ENCODE measurements at places on chromosomes 6 and 20.

GRCh38 chr6:131226459-131227157, 91.3 kb downstream of the AKAP7 start:
- DNase-seq, result no peak

DNA sequence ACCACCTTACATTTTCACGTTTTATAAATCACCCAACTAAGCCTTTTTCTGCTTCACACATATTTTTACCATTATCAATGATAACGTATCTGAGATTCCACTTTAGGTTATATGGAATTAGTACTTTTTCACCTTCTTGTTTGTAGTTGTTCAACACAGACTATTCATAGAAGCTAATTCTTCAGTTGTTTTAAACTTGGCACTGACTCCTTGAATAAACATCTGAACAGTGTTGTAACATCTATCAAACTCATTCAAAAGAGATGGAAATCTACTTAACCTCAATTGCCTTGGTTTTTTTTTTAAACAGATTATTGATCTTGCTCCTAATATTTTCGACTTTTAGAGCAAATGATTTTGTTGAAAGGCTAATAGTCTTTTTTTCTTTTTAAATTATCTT, 34.2 kb downstream of the PTPRA start:
- DNase-seq, result no peak

DNA sequence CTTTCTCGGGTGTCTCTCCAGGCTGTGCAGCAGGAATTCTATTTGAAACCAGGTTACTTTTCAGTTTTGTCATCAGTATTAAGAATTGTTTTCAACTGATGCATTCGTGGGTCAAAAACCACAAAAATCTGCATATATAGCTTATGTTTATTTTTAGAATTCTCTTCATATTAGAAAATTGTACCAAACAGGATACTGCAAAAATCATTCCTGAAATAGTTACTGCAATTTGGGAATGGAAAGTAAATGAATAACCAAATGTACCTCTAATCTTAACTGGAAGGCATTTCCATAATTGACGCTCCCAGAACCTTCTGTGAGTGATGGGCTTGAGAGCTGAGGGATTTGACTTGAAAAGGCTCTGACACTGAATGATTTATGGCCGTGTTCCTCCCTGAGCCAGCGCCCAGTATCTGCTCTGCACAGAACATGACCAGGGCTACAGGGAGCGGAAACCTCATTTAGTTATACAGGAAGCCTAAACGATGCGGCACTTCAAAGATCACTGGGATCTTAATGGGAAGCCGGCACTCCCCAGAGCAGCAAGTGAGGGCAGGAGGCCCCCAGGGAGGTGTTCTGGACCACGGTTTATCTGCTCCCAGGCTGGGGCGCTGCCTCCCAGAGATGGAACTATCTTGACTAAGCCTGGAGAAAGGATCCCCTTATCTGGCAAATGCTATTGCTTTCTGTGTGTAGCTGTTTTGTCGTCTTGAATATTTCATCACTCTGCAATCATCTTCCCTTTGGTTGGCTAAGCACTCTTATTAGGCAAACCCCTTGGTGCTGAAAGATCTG, 446.0 kb downstream of the QKI start:
- DNase-seq, result no peak

- no peak for DNase-seq
These were observed 13.7 kb downstream of the TTLL2 start for GRCh38 chr6:167338541-167339117.

DNA sequence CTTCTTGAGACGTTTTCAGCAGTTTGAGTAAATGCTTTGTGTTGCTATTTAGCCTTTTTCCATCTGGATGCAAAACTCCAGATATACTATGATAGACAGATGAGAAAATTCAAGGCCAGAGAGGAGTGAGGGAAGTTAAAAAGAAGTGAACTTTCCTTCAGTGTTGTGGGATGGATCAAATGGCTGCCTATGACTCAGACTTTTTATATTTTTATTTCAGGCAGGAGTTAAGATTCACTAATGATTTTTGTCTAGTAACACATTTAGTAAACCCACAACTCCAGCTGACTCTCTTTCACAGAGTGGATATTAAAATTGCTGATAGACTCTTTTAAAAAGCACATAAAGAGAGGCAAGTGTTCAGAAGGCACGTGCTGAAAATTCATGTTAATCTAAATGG, 23.2 kb upstream of the PTCHD4 start:
- no peak for DNase-seq

DNA sequence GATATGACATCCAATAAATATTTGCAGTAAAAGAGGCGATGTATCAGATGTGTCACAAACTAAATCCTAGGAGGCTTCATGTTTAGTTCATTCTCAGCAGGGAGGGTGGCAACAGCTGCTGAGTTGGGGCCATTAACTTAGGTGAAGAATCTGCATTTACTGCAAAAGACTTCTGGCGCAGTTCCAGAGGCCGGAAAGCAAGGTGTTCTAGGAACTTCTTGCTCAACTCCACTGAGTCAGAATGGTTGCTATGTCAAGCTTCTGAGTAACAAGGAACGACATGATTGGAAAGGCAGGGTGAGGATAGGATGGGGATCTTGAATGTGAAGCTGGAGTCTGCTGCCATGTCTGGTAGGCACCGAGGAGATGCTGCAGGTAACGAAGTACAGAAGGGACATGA, 11.7 kb downstream of the ADNP start:
- no peak for DNase-seq

- DNase-seq, result no peak
These were observed 14.0 kb downstream of the MUCL3 start for GRCh38 chr6:30954631-30955366.

DNA sequence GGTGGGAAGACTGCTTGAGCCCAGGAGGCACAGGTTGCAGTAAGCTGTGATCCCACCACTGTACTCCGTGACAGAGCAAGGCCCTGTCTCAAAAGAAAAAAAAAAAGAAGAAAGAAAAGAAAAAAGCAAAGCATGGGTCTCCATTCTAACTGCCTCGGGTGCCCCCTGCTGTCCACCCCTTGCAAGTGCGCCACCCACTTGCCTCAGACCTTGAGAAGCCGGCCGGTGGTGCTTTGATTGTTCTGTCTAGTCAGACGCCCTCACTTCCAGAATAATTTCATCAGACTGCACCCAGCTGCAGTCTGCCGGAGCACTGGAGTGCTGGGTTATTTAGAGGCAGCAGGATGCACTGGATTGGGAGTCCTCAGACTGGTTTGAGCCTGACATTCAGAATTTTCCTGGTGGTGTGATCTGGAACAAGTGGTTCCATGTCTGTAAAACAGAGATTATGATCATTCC, 17.6 kb upstream of the TM9SF4 start:
- peak; percentile 43 for DNase-seq

- DNase-seq, result no peak
These were observed 22.5 kb upstream of the HFE start for GRCh38 chr6:26064619-26065257.

DNA sequence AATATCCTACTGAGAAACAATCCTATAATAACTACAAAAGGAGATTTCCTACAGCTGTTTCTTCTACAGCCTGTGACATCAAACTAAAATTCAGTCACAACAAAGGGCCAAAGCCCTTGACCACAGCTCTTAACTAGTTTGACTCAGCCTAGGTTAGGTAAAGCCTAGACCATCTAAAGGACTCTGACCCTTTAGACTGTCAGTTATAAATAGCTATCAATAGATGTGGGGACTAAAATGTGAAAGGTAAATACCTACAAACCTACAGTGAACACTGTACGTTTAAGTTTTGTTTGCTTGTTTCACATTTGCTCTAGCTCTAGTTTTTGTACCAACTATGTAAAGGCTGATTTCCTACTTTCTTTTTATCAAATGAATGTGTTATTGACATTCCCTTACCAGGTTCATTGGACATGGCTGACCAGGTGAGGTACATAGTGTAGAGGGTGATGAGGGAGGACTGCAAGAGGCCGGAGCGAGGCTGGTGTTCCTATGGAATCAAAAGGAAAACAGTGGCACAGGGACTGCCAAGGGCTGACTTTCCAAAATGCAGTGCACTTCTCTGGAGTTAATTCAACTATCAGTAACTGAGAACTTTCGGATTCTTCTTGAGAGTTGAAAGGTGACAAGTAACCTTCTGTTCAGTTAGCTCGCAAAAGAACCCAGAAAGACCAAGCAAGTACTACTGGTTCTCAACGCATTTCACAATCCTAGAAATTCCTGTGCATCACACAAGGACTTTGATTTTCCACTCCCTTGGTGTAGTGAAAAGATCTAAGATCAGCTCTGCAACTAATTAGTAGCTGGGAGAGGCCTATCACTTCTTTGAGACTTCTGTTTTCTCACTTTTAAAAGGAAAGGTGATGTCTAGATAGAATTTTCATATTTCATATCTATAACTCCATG, 17.2 kb downstream of the SERINC3 start:
- no peak for DNase-seq

DNA sequence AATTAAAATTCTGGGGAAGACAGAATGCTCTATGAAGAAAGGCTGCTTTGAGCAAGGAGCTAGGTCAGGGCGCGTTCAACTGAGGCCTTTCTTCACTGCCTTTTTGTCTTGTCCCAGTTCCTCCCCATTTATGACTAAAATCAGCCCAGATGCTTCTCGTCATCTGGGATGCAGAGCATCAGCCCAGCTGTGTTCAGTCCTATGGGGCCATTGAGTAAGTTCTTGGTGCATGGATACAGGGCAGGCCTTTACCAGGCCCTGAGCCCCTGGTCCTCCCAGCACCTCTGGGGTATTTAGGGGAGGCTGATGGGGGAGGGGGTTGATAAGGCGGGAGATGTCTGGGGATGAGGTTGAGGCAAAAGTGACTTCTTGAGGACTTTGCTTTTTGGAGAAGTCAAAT, 55.7 kb downstream of the PTPN1 start:
- DNase-seq, result no peak

- DNase-seq, result no peak
These were observed 22.6 kb downstream of the DYNLT1 start for GRCh38 chr6:158621694-158622544.

DNA sequence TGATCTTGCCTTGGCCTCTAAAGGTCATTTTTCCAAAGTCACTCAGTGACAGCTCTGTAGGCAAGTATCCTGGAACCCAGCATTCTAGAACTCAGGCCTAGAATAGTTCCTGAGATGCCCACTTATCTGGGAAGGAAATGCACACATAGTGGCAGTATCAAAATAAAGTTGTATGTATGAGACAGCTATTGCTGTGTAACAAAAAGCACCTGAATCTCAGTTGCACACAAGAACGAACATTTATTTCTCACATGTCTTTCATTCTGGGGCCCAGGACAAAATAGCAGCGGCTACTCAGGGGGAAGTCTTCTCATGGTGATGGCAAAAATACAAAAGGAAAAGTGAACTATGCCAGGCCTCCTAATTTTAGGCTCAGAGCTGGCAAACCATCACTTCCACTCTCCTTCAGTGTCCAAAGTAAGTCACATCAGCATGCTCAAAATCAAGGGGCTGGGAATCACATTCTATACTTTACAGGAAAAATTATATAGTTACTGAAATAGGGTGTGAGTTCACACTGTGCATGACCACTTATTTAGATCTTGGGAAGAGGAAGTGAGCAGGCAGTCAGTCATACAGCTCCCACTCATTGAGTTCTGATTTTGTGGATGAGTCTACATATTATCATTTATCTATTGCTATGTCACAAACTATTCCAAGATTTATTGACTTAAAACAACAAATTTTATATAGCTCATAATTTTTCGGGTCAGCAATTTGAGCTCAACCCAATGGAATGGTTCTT, 133.7 kb upstream of the RIN2 start:
- no peak for DNase-seq
